Kasumi-1 (cell line): ENCODE measurements at places on chromosomes 13 and 19.

GRCh38 chr13:104984296-104984818, 1551.1 kb downstream of the EFNB2 start:
- peak; percentile 99 for DNase-seq

DNA sequence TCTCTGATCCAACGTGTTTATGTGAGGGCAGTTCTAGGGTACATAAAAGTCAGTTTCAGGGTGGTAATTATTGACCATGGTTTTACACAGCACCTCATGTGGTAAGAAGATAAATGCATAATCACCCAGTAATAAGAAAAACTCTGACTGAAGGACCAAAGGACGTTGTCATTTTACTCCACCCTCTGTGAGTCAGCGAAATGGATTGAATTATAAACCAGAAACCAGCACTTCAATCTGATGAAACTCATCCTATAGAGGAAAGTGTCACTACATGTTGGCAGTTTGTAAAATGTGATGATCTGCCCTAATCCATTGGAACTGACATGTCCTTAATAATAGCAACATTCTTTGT, 406.8 kb downstream of the KLF5 start:
- DNase-seq, result no peak

DNA sequence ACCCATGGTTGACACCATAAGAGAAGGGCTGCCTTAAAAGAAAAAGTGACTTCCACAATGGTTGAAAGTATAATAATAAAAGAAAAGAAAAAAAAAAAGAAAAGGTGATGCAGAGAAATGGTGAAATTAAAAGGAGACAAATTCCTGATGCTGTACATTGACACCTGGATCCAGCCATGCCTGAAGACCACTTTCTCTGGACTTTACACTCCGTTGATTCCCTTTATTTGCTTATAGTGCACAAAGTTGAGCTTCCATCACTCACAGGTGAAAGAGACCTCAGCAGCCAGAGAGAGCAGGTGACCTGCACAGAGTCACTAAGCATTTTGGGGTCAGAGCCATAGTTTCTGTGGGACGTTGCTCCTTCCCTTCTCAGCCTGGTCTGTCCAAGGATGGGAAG, 12.2 kb upstream of the OR10H5 start:
- no peak for DNase-seq

DNA sequence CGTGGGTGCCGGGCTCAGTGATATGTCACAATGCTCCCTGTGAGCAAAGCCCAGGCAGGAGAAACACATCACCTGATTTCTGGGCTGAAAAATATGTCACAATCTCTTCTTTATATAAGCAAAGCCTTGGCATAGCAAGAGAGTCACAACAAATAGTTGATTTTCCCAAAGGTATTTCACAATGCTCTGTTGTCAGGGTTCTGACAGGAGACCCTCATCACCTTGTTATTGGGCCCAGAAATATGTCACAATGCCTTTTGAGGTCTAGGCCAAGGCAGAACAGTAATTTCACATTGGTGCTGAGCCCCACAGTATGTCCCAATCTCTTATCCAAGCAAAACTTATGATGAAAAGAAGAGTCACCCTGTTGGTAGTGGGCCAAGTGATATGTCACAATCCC, 125.7 kb downstream of the ZNF675 start:
- DNase-seq, result no peak

DNA sequence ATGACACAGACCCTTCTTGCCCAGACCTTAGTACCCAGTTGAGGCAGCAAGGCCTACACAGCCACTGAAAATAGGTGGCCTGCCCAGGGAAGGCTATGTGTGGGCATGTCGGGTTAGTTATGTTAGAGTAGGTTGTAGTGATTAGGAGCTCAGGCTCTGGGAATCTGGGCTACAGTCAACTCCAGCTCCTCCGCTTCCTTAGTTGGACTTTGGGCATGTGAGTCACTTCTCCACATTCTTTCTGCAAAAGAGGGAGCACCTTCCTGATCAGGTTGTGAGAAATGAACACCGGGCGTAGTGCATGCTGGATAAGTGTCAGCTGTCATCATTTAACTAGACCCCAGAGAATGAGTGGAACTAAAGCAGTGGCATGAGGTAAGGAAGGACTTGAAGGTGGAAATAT, 64.8 kb downstream of the ARHGAP35 start:
- no peak for DNase-seq

- no peak for DNase-seq
Measured at GRCh38 chr13:98173431-98174152, 3.5 kb downstream of the RNF113B start.

- DNase-seq, result no peak
Measured at GRCh38 chr19:18072335-18072734, 14.4 kb downstream of the IL12RB1 start.

- DNase-seq, result no peak
Measured at GRCh38 chr19:13665125-13665905, 99.0 kb upstream of the MRI1 start.

GRCh38 chr19:18440936-18441803, 3.2 kb upstream of the ISYNA1 start:
- no peak for DNase-seq

- DNase-seq, result no peak
Measured at GRCh38 chr19:29745253-29745652, 30.2 kb upstream of the C19orf12 start.

DNA sequence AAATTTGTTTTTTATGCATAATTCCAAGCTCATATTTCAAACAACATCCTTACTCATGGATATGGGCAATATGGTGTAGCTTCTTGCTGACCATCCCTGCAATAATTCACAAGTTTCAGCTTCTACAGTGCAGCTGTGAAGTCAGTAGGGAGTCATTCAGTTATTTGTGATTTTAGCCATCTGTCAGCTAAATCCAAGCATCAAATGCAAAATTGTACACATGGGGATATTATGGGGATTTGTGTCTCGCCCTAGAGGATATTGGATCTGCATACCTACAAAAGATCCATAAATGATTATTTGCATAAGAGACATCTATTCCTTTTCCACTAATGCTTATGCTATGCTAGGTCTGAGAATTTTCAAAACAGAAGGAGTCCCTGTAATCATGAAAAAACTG, 217.9 kb upstream of the SLITRK5 start:
- DNase-seq, result no peak

GRCh38 chr13:109208522-109208921, 577.9 kb downstream of the IRS2 start:
- DNase-seq, result no peak

DNA sequence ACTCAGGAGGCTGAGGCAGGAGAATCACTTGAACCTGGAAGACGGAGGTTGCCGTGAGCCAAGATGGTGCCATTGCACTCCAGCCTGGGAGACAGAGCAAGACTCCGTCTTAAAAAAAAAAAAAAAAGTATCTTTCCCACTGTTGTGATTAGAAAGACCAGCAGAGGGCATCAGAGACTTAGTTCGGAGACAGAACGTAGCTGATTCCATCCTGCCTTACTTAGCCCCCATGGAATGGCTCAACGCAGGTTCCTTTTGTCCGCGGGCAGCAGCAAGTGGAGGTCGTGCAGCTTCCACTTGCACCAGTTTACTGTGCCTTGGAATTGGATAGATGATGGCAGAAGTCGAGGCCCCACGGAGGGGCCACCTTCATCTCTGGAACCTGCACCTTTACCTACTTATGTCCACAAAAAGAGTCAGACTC, 8.1 kb downstream of the TIMM29 start:
- peak; percentile 82 for DNase-seq

GRCh38 chr13:92345627-92346026, 881.0 kb upstream of the GPC6 start:
- no peak for DNase-seq

DNA sequence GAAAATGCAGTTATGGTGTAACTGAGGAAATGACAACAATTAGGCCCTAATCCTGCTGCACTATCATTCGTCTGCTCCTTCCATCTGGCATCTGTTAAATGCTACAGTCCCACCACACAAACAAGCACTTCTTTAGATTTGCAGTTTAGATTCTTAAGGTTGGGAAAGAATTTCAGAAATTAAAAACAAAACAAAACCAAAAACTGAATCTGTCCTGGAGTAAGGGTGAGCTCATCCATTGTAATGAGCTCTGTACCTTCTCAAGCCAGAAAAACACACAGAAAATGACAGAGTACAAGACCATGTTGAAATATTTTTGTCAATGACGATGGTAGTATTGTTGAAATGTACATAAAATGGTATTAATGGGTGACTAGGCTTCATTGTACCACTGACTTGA, 28.3 kb downstream of the SMAD9 start:
- no peak for DNase-seq

- DNase-seq, result no peak
Measured at GRCh38 chr13:28171266-28171665, 32.9 kb downstream of the PAN3 start.

GRCh38 chr19:56727677-56728076, 56.1 kb upstream of the ZNF835 start:
- no peak for DNase-seq

DNA sequence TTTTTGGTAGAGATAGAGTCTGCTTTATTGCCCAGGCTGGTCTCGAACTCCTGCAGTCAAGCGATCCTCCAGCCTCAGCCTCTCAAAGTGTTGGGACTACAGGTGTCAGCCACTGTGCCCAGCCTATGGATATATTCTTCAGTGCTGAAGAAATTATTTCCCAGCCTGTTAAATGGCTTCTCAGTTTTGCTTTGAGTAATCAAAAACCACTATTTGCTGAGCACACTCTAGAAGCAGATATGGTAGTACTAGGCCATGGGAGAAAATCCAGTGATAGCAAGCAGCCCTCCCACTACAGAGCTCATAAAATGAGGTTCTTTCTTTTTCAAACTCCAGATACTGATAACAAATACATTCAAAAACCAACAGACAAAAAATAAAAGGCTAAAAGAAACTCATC, 80.6 kb upstream of the CLDN10 start:
- DNase-seq, result no peak

DNA sequence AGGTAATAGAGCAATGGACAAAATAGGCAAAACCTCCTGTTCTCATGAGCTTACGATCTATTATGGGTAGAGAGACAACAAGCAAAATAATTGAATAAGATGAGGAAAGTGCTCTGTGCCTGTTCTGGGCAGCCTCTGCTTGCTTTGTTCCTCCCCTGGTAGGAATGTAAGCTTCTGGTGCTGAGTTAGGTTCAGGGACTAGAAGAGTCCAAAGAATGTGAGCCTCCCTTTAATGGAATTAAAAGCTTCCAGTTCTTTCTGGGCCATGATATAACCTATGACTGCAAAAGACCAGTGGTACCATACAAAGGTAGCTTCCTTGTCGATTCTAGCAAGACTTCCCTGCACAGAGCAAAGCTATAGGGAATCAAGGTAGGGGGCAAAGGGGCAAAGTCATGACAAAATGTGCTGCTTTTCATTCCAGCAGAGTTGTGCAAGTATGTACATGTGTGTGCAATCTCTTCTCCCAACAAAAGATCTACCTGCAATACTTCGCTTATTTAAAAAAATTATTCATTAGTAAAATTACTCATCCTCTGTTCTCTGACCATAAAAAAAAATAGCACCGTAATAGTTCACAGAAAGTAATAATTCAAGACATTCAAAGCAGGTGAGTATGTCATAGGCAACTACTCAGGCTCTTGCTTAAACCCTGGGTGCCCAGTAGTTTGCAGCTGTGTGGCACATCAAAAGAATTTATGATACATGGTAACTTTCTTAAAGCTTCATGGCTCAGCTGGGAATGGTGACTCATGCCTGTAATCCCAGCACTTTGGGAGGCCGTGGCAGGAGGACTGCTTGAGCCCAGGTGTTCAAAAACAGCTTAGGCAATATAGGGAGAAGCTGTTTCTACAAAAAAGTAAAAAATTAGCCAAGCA, 21.4 kb downstream of the ACOD1 start:
- DNase-seq, result no peak

- peak; percentile 12 for DNase-seq
Measured at GRCh38 chr13:21076253-21076652, 14.9 kb upstream of the LATS2 start.

GRCh38 chr13:108120302-108120701, 95.0 kb downstream of the LIG4 start:
- DNase-seq, result no peak

DNA sequence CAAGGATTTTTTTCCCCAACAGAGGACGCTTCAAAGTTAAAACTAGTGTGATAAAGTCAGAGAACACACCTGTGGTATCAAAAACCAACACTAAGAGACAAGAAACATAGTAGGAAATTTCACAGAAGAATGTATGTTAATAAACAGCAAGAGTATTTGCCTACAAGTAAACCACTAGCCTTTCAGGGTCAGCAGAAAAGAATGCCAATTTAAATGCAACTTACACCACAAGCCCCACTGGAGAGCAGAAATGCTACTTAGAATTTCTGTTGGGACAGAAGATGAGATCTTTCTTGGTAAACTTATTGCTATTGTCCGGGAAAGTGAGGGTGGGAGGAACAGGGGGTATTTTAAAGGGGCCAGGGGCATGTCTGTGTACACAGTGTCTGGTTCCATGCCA, 68.6 kb downstream of the STK24 start:
- no peak for DNase-seq

- DNase-seq, result no peak
Measured at GRCh38 chr13:105737688-105738087, 797.8 kb downstream of the EFNB2 start.

GRCh38 chr19:7533281-7533885, 2.1 kb upstream of the PNPLA6 start:
- DNase-seq, result no peak

DNA sequence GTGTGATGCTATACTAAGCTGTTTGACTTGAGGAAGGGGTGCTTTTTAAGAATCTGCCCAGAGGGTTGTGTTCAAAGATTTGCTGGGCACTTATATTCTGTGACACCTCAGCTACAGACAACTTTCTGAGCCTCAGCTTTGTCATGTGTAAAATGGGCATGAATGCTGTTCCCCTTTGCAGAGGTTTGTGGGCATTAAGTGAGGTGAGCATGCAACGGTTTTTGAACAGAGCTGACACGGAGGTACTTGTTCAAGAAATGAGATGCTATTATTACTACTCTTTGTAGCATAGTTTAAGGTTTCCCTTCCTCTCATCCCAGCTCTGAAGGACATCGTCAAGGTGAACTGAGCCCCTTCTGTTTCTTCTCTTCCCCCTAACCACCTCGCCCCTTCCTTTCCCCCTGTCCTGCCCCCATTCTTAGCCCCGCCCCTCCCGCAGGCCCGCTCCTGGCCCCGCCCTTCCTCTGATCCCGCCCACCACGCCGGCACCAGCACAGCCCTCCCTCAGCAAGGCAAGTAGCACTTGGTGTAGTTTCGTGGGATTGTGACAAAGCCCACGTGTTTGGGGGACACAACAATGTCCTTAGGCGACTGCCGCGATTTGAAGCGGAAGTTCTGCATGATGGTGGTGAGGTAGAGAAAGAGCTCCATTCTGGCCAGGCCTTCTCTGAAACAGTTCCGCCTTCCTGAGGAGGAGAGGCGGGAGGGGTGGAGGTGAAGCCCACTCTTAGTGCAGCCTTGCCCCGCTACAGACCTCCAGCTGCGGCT, 26.1 kb upstream of the CYP2A7 start:
- no peak for DNase-seq

DNA sequence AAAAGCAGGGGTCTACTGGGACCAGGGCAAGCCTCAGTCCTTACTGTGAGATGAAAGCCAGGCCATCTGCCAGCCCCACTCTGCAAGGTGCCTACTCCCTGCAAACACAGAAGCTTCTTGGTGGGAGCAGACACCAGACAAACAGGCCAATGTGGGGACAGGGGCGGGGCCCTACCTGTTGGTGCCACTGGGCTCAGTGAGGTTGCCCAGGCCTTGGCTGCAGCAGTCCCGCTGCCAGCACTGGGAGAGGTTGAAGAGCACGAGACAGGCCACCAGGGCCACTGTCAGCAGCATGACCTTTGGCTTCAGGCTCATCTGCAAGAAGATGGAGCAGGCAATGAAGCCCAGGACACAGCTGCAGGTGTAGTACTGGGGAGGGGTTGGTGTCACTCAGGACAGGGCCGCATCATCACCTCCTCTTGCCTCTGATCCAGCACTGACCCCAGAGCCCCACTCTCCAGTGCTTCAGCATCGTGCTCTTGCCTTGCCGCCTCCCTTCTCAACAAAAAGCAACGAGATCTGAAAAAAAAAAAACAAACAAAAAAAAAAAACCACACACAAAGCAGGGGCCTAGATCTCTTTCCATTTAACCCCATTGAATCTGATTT, 72.6 kb downstream of the NBEA start:
- no peak for DNase-seq
